Activated B cell treated with CpG ODN at 0.5 μM for 24 hours (primary cell): ENCODE measurements at places on chromosomes 5 and 9. TPM values are rescaled to one million over a fixed set of nuclear protein-coding genes. Genes with fewer than 3 reads are reported as not detected.

DNA sequence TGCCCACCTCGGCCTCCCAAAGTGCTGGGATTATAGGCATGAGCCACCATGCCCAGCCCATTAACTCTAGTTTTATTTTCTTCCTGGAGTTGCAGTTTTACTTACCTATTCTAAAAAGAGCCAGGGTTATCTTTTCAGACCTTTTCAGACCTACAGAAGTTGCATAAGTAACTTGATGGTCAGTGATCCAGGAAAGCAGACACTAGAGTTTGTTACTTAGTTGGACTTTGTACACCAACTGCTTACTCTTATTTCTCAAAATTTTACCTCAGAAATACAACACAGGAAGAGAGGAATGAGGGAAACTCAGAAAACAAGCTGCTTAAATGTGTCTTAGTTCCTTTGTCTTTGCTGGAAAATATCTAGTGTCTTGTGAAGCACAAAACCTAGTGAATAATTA lies 25.4 kb downstream of the RAD23B start:
- H3K4me3 ChIP-seq, result no peak overlapping the region
- H3K27me3 ChIP-seq, result no peaks in the 10 kb centered on the region
- DNase-seq, result no peak

- H3K27ac ChIP-seq, result no peak overlapping the region
- H3K36me3 ChIP-seq, result no peaks in the 10 kb centered on the region
- H3K4me3 ChIP-seq, result no peak overlapping the region
- no peak for DNase-seq
Observed at GRCh38 chr9:91047529-91047928, 245.9 kb downstream of the SYK start.

The FOXD4L6 gene
- total RNA-seq, result not detected in 2 replicates

The OBP2A gene
- total RNA-seq, result not detected in 2 replicates

DNA sequence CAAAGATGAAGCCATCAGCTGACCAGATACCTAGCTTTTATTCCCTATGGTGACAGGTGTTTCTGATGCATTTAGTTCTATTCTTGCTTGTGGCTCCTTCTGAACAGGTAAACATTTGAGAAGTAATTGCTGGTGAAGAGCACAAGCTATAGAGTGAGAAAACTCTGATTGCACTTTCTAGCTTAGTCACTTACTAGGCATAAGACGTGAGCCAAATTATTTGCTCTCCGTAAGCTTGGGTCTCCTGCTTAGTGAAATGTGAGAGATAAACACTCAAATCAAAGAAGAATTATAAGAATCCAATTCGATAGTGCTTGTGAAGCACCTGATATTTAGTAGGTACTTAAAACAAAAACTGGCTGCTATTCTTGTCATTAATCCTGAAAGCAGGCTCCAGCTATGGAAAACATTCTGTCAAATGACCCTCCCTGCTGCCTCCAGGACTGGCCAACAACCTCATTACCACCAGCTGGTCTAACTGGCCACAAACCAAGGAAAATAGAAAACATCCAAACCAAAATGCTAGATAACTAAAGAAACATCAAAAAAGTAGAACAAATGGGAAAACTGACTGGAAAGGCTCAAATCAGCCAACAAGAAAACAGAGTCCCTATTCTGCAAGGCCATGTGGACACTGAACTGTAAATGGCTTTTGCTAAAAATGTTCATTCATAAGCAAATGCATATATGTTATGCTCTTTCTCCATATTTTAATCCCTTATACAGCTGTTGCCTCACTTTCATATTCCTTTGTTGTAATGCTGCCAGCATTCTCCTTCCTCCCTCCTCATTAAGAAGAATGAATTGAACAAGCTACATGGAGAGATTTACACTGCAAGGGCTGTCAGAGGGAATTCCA lies 616.1 kb downstream of the DTWD2 start:
- H3K4me1 ChIP-seq, result no peaks in the 10 kb centered on the region
- no peak overlapping the region for H3K27ac ChIP-seq
- no peaks in the 10 kb centered on the region for H3K36me3 ChIP-seq
- no peak overlapping the region for H3K4me3 ChIP-seq
- DNase-seq, result no peak

The SHISAL2B gene
- not detected in 2 replicates for total RNA-seq

GRCh38 chr9:119881898-119882297 lies 512.7 kb upstream of the BRINP1 start:
- H3K4me1 ChIP-seq, result no peaks in the 10 kb centered on the region
- no peak for DNase-seq
- H3K27me3 ChIP-seq, result peaks cover 2% of the 10 kb centered on the region
- H3K4me3 ChIP-seq, result no peak overlapping the region
- no peaks in the 10 kb centered on the region for H3K36me3 ChIP-seq

- H3K27ac ChIP-seq, result peak overlapping the region; percentile 84
- peaks cover 23% of the 10 kb centered on the region for H3K4me1 ChIP-seq
- H3K36me3 ChIP-seq, result peaks cover 36% of the 10 kb centered on the region
- no peak for DNase-seq
- peaks cover 2% of the 10 kb centered on the region for H3K27me3 ChIP-seq
Observed at GRCh38 chr5:79990205-79990597, 861 bp downstream of the MTX3 start.
